HuH-7 (cell line): ENCODE measurements at places on chromosomes 5 and 9.

DNA sequence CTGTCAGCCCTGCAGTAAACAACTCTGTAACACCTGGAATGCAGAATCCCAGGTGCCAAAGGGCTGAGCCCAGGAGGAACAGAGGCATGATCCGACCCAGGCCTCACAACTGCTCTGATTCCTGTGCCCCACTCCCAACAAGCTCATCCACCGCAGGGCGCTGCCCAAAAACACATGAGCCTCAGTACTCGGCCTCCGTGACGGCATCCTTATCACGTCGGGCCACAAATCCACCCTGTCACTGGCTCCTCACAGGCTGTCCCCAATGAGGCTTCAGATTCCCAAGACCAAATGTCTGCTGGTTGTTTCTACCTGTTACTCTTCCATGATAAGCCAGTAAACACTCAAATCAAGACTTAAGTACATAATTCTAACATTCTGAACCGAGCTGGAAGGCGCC, 15.2 kb downstream of the QSOX2 start:
- no peak for DNase-seq

DNA sequence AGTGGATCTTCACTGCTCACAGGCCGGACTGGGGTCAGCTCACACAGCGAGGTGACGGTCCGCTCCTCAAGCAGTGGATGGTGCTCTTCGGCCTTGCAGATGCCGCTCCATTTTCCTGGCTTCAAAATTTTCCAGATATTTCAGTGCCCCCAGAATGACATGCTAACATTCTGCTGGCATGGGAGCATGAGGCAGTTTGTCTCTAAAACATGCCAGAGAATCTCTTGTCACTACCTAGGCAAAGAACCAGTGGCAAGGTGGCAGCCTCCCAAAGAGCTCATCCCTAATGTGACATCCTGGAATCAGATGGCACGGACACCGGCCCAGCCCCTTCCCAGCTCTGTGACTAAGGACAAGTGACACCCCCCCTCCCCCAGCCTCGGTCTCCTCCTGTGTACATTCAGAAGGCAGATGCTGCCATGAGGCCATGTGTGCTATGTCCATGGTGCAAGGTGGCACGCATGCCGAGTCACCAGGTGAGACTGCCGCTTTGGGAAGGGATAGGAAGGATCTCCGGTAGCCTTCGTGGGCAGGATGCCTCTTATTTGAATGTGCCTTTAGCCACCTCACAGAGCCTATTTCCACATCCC, 2.7 kb downstream of the S1PR3 start:
- no peak for DNase-seq

- no peak for DNase-seq
Observed at GRCh38 chr9:128323791-128324190, 1.2 kb downstream of the COQ4 start.

- DNase-seq = no peak
Observed at GRCh38 chr5:92939428-92939827, 641.6 kb downstream of the NR2F1-AS1 start.

- DNase-seq = no peak
Observed at GRCh38 chr9:19138084-19138483, 10.8 kb upstream of the PLIN2 start.

- DNase-seq = no peak
Observed at GRCh38 chr5:132497488-132497997, 7.0 kb upstream of the IRF1 start.

DNA sequence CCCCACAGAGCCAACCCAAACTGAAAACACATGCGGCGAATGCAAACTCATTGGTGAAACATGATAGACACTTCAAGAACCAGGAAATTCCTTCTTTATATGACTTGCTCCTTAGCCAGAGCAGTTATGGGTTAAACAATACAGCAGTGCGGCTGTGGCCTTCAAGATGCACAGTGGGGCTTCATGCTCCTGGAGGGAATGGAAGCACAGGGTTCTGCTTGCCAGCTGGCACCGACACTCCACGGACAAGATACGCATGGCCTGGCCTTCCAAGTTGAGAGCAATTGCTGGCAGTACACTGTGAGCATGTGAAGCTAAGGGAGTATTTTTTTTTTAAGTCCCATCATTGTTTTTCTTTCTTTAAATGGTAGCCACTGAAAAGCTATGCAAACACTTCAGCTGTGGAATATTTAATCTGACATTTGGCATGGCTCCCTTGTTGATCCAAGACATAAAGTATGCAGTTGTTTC, 451.6 kb upstream of the CD180 start:
- DNase-seq = no peak

DNA sequence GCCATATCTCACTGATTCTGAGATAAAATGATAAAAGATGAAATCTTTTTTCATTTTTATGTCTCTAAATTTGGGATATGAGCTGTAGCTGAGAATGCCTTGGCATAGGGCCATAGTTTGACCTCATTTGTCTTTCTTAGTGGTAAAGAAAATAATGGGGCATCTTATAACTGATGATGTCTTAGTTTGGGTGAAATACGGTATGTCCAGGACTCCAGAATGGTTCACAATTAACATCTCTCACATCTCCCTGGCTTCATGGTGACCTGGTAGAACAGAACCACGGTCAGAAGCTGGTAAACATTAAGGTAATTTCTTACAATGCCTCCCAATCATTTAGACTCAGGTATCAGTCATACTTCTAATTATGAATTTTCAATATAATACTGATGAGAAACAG, 250.8 kb downstream of the MAT2B start:
- DNase-seq = no peak

- DNase-seq = no peak
Observed at GRCh38 chr9:121019273-121019672, 30.8 kb downstream of the C5 start.

DNA sequence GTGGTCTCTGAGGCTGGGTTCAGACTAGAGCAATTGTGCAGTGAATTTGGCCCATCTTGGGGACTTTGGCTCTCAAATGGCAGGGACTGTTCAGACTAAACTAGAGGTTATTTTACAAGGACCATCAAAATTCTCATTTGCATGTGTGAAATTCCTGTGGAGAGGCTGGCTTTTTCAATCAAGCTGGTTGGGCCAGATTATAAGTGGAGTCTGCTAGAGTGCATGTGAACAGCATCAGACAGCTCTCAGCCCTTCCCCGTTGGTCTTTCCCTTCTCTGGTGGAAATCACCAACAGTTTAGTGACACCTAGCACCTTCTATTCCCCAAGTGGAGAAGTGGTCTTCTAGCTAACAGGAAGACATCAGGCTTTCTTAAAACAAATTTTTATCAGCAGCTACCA, 301.3 kb downstream of the CWC27 start:
- DNase-seq = no peak

DNA sequence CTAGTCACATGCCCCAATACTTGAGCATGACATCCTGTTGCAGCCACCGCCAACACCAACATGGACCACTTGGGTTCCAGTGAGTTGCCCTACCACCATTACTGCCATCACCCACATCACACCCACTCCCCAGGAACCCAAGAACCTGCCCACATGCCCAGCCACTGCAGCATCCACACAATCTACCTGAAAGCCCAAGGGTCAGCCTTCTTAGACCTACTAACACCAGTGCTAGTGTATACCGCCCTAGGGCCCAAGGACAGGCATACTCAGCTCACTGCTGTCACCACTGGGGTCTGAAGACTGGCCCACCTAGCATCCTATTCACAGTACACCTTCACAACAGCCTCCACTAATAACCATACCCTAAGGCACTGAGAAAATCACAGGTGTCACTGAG, 82.0 kb downstream of the SYK start:
- no peak for DNase-seq

- peak; percentile 4 for DNase-seq
Observed at GRCh38 chr5:164013077-164013670, 507.8 kb downstream of the MAT2B start.

GRCh38 chr9:34898846-34899245, 59.2 kb upstream of the PHF24 start:
- no peak for DNase-seq

DNA sequence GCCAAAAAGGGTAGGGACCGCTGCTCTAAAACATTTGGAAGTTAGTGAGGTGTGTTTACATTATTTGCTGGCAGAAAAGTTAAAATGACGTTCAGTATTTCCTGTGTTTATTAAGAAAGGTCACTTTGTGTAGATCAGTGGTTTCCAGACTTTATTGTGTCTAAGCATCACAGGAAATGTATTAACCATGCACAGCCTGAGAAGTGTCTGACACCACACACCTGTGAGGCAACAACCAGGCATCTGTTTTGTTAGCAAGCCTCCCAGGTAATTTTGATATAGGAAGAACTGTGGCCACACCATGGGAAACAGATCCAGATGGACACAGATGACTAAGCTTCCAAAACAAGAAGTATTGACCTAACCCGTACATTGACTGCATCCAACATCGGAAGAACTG, 12.0 kb downstream of the TTC1 start:
- DNase-seq = no peak

DNA sequence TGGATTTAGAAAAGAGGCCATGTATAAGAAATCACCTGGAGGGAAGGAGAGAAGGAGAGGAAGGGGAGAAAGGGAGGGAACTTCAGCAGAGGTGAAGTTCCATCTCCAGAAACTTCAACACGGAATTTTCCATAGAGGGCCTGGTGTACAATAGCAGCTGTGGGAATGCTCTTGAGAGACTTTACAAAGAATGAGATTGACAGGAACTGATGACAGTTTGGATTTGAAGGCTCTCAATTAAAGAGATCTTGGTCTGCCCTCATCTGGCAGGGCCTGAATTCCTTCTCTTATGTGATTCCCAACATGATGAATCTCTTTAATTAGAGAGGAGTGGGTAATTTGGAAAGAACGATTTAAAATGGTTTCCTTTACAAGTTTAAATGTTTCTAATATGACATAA, 143.5 kb downstream of the MLLT3 start:
- DNase-seq = no peak

- DNase-seq = no peak
Observed at GRCh38 chr5:143373076-143373475, 30.4 kb downstream of the NR3C1 start.

DNA sequence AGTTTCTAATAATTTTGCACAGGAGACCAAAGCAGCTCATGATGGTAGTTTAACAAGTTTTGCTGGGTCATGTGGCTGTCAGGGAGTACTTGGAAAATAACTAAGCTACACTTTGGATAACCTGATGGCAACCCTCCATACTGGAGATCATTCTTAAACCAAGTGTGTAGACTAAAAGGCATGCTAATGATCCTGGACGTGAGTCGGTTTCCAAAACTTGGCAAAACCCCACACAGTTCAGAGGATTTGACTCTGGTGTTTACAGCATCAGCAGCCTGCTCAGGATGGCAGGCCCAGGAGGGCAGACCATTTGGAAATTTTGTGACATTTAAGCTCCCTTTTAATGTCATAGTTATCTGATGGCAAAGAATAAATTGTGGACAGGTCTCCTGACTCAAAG, 196.5 kb upstream of the EFNA5 start:
- no peak for DNase-seq

DNA sequence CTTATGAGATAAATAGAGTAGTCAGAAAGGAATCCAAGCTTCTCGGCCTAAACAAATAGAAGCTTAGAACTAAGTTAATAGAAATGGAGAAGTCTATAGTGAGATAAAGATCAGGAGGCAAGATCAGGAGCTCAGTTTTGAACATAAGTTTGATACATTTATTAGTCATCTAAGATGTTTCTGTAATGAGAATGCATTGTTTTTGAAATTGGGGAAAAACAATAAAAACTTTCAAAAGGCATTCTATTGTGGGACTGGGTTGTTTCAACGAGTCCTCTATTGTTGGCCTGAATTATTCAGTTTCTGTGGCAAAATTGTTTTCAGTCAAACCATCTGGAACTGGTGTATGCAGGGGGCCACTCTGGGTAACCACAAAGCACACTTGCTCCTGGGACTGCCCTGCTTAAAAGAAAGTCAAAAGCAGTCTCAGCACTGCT, 181.0 kb upstream of the CLINT1 start:
- DNase-seq = no peak
